Stimulated activated CD4-positive, alpha-beta T cell treated with anti-CD3 and anti-CD28 coated beads, Interleukin-12 subunit alpha, Interleukin-12 subunit beta, amount 100 ng/mL, for 48 hours (primary cell): ENCODE measurements at places on chromosomes 3 and 15.
A peak's percentile ranks its signal among the peaks of the same experiment; 100 is the strongest.

- DNase-seq: no peak
Observed at GRCh38 chr3:197372047-197372661, 73.7 kb upstream of the DLG1 start.

GRCh38 chr15:83747050-83747717 is 93.3 kb downstream of the ADAMTSL3 start:
- no peak for DNase-seq

- no peak for DNase-seq
Observed at GRCh38 chr3:141280690-141281089, 49.1 kb downstream of the PXYLP1 start.

GRCh38 chr15:51874751-51875644 is 45.5 kb downstream of the TMOD3 start:
- DNase-seq: no peak

- no peak for DNase-seq
Observed at GRCh38 chr3:123385001-123385401, 63.9 kb downstream of the ADCY5 start.

- no peak for DNase-seq
Observed at GRCh38 chr3:56720849-56721248, 37.8 kb upstream of the TASOR start.

- no peak for DNase-seq
Observed at GRCh38 chr15:63189941-63190768, 749 bp downstream of the RAB8B start.

DNA sequence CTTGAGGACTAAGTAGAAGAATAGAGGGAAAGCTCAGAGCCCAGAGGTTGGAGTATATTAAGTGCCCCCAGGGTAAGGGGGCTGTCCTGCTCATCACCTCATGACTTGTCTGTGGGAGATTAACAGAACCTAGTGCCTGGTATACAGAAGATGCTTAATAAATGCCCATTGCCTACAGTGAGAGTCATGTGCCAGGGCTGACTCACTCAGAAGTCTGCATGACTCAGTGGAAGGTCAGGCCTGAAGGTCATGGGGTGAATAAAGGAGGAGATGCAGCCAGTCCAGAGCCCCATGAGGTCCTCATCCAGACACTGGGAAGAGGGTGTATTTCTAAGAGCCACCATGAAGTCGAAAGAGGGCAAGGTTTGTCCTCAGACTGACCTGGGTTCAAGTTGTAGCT is 62.5 kb upstream of the TLE3 start:
- no peak for DNase-seq

GRCh38 chr3:87691109-87691508 is 367.7 kb downstream of the CGGBP1 start:
- DNase-seq: no peak

DNA sequence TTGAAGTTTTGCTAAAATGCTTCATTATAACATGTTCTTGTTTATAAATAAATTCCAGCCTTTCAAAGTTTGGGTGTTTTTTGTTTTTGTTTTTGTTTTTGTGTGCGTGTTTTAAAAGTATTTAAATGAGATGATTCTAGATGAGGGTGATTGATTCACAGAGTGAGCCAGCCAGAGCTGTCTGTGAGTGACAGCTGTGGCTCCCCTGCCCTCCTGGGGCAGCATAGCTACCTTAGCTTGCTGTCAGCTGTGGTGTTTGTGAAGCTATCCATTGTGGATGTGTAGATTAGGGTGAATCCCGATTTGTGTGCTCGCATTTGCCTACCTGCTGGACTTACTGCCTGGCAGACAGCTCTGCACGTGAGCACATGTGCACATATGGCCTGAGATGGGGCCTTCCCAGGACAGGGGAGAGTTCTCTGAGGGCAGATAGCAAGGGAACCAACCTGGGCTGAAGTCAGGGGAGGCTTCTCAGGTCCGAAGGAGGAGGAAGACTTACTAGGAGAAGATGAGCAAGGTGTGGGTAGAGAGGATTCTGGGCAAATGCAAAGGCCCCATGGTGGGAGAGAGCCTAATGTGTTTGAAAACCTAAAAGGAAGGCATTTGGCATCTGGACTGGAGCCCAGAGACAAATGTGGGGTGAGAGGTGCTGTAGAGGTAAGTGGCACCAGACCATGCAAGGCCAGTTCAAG is 124.2 kb downstream of the EEFSEC start:
- no peak for DNase-seq

- no peak for DNase-seq
Observed at GRCh38 chr15:34616613-34617012, 33.2 kb upstream of the GOLGA8B start.

- no peak for DNase-seq
Observed at GRCh38 chr3:188278717-188279324, 124.9 kb downstream of the LPP start.

- DNase-seq: no peak
Observed at GRCh38 chr15:48459571-48460442, 128.6 kb downstream of the DUT start.

DNA sequence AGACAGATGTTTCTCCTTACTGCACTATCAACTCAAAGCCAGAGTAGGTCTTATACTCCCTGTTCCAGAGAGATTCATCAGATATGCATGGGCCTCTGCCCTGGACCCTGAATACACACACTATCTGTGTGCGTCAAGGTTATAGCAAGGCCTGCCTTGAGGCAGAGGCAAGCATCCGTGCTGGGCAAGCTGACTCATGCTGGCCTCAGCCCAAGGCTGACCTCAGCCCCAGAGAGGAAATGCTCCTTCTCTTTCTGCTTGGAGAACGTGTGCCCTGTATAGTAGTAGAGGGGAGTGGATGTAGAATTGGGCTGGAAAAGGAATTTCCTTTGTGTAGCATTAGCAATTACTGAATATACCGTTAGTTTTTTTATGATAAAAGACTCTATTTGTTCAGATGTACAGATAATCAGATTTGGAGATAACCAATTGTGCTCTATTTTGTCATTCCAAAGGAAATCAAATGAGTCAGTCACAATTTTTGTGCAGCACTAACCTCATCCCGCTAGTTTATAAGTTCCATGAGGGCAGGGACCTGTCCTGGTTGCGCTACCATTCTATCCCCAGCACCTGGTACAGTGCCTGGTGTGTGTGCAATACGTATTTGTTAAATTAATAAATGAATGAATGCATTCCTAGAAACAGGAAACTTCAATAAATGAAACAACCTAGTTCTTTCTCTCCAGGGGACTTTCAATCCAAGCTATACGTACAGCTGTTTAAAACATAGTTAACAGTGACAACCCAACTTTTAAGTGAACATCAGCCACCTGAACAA is 13.3 kb upstream of the PAQR9 start:
- no peak for DNase-seq

- DNase-seq: no peak
Observed at GRCh38 chr3:8868996-8869395, 94.3 kb downstream of the RAD18 start.

- DNase-seq: no peak
Observed at GRCh38 chr3:123113889-123114450, 47.1 kb downstream of the PDIA5 start.

DNA sequence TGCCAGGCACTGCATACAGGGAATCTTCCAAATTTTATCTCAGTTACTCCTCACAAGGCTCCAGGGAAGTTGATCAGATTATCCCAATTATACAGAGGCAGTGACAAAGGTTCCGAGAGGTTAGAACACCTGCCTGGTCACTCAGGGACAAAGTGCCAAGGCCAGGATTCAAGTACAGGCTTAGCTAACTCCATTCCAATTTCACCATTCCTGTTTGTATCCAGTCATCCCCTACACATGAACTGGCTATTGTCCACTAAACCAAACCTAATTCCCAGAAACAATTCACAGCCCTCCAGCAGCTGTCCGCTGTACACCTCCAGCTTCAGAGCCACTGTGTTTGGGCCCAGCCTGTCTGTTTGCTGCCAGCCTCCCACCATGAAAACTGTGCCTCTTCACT is 16.0 kb downstream of the MUC13 start:
- DNase-seq: no peak

- DNase-seq: no peak
Observed at GRCh38 chr3:115518100-115518852, 105.0 kb upstream of the GAP43 start.

DNA sequence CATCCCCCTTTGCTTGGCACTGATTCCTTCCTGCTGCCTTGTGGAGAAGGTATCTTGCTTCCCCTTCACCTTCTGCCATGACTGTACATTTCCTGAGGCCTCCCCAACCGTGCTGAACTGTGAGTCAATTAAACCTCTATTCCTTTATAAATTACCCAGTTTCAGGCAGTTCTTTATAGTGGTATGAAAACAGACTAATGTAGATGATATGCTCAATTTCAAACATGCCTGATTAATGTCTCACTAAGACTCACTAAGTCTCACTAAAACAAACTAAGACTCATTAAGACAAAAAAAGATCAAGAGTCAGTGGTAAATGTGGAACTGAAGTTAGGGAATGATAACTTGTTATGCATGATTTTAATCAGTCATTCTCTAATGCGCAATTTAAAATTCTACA is 606.6 kb downstream of the RBMS3 start:
- DNase-seq: no peak

GRCh38 chr15:91307601-91308000 is 207.5 kb downstream of the SV2B start:
- DNase-seq: no peak

DNA sequence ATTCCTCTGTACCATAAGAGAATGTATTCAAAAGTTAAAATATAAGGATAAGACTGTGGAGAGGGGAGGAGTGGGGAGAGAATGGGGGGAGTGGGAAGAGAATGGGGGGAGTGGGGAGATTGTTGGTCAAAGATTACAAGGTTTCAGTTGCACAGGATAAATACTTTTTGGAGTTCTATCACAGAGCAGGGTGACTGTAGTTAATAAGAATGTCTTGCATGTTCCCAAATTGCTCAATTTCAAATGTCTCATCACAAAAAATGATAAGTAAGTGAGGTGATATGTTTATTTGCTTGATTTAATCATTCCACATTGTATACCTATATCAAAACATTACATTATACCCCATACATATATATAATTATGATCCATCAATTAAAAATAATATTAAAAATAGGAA is 23.0 kb upstream of the MEF2A start:
- DNase-seq: no peak

DNA sequence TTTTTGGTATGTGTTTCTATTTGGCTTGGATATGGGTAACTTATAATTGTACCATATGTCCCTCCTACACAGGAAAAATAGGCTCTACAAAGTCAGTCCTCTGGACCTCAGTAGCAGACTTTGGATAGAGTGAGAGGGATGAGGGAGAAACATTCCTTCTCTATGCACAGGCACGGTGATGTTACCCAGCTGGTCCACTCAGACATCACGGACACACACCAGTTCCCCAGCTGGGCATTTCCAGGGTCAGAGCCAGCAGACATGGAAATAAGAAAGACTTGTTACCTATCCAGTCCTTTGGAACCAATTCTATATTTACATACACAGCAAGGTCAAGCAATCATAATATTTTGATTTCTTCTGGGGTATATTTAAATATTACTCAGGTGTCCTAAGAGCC is 433.1 kb upstream of the KCNMB2 start:
- DNase-seq: no peak

DNA sequence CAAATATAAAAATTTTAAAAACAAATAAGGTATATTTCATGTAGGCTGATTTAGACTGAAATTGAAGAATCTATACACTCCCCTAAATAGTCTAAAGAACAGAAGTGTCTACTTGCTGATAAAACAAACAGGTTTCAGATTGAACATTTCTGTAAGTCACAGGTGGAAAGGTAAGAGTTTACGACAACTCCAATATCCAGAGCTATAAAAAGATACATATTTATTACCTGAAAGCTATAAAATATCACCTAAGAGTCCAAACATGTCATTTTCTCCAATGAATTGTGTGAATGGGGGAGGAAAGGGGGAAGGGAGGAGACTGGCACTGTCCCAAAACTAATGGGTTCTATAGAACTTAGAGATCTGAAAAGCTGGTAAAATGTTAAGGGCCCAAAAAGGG is 26.1 kb downstream of the PPP1R2 start:
- no peak for DNase-seq

DNA sequence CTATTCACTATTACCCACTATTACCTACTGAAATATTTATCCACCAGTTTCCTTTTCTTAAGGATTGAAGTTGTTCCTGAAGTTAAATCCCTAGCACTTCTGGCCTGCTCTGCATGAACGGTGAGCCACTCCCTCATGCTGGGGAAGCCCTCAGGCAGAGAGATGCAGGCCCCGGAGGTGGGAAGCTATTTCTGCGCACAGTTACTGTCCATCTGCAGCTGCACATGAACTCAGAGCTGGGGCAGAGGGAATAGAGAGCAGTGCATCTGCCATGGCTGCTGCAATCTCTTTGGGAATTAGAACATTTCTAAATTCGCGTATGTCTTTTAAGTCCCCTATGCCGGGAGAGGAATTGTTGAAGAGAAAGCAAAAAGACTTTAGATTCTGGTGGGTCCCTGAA is 6.3 kb upstream of the GALNT15 start:
- DNase-seq: no peak

DNA sequence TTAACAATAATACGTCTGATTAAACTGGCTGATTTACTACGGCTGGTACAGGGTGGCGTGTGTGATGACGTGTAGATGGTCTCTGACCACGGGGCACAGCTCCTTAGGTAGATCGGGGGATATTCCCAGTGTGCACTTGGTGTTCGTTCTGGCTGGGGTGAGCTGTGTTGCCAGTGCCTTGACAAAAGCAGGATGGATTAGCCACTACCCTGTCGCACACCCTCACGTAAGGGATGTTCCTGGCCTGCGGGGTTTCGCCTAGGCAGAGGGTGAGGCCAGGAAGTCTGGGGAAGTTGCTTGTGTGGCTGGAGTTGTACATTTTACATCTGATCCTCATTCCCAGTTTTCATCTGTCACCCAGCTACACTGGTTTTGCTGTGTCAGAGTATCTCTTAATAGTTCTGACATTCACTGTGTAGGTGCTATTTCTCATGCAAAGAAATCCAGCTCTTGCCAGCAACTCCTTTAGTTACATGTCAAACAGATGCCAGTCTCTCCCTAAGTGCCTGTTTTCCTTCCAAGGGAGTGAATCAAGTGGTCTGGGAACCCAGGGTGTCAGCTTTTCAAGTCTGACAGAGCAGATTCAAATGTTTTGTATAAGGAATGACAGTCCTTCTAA is 66.1 kb upstream of the CCR4 start:
- no peak for DNase-seq

DNA sequence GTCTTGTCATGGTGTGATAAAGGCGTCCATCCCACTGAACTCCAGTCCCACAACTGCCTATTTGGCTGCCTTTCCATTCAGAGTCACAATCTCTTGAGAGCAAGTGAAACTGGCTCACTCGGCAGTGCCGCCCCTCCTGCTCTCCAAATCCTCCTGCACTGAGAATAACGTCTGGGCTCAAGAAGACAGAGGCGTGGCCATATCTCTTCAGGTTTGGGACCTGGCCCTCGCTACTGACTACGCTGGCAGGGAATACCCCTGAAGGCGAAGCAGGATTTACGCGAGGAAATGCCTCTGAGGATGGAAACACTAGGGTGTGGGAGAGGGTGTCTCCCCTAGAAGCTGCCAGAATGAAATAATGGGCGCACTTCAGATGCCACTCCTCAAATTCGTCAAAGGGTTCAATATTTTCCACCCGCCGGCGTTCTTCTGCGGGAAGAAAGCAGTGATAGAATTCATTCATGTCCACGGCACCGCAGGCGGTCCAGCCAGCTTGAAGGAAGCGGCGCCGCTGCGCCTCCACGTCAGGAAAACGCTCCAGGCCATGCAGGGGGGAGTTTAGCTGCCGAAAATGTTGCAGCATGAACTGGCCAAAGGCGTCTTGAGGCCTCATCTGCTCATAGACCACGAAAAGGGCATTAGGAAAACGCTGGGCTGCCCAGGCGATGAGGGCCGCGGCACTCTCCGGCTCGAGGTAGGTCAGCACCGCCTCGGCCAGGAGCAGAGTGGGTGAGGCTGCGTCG is 985 bp downstream of the LCMT2 start:
- DNase-seq: peak; percentile 0
